ENCODE measurements at places on chromosomes 4 and X.

- no peak for DNase-seq
Measured at GRCh38 chr4:168273838-168274237, 44.7 kb downstream of the DDX60 start.

DNA sequence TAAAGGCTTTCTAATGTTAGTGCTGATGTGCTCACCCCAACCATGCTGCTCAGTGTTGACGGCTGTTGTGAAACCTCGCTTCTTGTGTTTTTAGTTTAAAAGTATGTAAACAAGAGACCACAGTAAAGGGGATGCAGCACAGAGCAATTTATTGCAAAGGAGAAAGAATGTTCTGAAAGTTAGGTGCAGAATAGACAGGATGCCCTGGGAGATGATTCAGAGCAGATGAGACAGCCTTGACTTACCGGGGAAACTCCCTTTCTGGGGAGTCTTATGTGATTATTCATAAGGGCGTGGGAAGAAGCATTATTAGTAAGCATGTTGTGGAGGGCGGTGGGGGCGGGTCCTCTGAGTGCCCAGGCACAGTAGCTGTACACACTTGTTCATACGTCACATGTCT lies 47.7 kb downstream of the EVC start:
- DNase-seq, result no peak

GRCh38 chrX:17007134-17007768 lies 60.8 kb downstream of the REPS2 start:
- DNase-seq, result no peak

GRCh38 chrX:17860179-17860780 lies 818 bp downstream of the RAI2 start:
- DNase-seq, result no peak

- DNase-seq, result no peak
Measured at GRCh38 chr4:65923616-65924015, 253.3 kb upstream of the EPHA5 start.

GRCh38 chr4:170093973-170094535 lies 4.3 kb upstream of the AADAT start:
- DNase-seq, result no peak

DNA sequence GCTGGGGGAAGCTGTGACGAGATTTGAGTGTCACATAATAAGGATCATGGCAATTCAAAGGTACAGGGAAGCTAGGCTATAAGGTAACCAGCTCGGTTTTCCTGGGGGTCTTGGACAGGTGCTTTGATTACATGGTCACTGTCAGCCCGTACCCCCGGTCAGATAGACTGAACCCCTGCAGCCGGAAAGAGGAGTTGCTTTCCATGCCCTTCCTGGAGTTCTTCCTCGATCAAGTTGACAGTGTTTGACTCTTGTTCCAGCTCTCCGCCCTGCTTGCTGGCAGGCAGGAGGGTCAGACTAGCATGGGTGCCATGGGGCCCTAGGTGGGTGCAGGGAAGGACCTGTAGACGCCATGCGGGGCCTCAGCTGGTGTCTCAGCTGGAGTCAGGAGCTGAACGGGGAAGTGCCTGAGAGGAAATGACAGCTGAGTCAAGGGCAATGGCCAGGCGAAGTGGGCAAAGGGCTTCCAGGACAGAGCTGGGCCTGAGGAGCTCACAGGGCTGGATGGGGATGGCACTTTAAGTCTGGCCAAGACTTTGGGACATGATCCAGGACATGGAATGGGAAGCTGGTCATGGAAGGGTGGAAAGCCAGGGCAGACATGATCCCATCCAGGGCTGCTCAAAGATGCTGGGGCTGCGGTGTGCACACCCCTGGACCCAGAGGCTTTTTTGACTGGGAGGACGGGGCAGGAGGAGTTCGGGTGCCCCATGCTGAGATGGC lies 1.6 kb downstream of the TMEM187 start:
- DNase-seq, result no peak

DNA sequence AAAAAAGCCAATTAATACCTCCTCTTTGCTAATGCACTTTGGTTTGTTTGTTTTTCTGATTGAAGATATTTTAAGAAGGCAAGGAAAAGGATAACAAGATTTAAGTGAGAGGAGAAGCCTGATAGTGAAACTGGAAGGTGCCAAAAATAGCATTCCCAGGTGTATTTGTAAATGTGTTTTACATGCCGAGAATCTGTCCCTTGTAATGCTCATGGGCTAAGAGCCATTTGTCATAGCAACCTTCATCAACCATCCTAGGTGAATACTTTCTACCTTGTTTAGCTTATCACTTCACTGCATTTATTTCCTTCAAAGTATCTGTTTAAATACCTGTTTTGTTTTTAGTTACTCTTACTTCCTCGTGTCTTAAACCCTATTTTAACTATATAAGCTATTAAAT lies 127.8 kb downstream of the KCTD8 start:
- DNase-seq, result no peak

GRCh38 chr4:167873496-167873895 lies 218.8 kb upstream of the ANXA10 start:
- no peak for DNase-seq

GRCh38 chr4:86032476-86033022 lies 327.3 kb downstream of the MAPK10 start:
- DNase-seq, result no peak

GRCh38 chr4:87716371-87717265 lies 66.5 kb downstream of the DMP1 start:
- DNase-seq, result no peak

- no peak for DNase-seq
Measured at GRCh38 chr4:121072224-121073003, at the start of gene NDNF. TSS of gene NDNF (minus strand) at chr4:121072535. CDS start at chr4:121045837, 26,698 bp downstream.

GRCh38 chr4:165740911-165741310 lies 132.1 kb upstream of the TLL1 start:
- no peak for DNase-seq

DNA sequence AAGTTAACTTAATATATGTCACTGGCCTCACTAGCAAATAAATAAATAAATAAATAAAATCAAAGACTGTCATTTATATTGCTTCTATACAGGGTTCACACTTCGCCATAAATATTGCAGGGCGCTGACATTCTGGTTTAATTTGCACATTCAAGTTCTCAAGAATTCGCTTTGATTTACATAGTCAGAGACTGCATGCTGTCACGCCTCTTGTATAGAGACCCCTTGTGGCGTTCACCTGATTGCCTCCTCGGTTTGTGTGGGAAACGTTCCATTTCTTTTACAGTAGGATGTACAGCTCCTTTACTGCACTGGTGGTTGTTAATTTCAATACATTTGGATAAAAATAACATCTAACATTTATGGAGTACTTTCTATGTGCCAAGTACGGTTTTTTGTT lies 71.3 kb upstream of the ADGRG2 start:
- no peak for DNase-seq

GRCh38 chr4:110681381-110681780 lies 58.5 kb upstream of the PITX2 start:
- no peak for DNase-seq

DNA sequence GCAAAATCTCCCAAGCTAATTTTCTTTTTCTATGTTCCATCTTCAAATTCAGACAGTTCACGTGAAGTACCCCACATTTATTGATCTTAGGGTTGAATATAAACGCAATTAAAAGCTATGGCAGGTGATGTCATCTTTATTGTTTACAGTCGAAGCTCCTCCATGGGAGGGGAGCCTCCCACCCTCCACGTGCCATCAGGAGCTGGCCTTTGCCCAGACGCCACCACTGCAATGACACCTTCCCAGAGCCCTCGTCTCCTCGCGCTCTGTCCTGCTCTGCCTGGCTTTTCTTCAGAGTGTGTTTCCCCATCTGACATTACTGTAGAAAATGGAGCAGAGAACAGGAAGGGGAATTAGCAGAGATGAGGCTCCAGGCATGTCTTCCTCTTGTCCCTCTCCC lies 18.8 kb upstream of the CYP4V2 start:
- DNase-seq, result no peak

- no peak for DNase-seq
Measured at GRCh38 chr4:88976775-88977035, 80.3 kb downstream of the FAM13A start.

GRCh38 chrX:124125471-124125870 lies 164.0 kb downstream of the STAG2 start:
- DNase-seq, result no peak

DNA sequence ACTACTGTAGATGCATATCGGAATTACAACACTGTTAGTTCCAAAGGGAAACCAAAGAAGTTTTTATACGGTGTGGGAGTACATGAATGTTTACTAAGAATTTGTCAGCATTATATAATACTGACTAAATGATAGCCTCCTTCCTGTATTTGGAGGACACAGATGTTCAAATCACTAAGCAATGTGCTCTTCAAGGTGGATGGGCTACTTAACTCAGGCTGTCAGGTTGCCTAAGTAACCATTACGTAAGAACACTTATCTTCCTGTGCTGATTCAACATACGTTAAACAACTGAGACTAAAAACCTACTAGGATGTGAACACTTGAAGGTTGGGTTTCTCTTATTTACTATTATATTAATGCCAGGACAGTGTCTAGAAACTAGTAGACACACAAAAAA lies 81.9 kb upstream of the HPGD start:
- DNase-seq, result no peak

- DNase-seq, result no peak
Measured at GRCh38 chr4:122912810-122913575, 9.4 kb downstream of the NUDT6 start.

DNA sequence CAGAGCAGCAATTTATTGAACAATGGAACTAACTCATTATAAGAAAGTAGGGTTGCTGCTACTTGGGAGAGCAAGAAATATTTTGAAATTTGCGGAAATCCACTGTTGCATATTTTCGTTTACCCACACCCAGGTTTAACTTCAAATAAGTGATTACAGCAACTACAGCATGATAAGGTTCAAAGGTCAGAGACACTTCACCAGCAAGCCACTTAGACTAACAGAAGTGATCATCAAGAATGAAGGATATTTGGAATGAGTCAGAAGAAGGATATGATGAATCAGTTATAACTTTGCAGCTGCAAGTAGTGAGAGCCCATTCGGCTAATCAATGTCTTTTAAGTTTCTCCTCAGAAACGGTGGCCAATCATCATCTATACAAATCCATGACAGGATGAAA lies 199.3 kb downstream of the TMA16 start:
- DNase-seq, result no peak

DNA sequence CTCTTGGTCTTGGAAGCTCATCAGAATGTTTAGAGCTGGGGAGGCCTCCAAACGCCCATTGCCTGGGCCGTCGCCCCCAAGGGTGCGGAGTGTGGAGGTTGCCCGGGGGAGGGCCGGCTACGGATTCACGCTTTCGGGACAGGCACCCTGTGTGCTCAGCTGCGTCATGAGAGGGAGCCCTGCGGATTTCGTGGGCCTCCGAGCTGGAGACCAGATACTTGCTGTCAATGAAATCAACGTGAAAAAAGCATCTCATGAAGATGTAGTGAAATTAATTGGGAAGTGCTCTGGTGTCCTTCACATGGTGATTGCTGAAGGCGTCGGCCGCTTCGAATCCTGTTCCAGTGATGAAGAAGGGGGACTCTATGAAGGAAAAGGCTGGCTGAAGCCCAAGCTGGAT lies 23.3 kb downstream of the RGS12 start:
- DNase-seq, result no peak

- DNase-seq, result no peak
Measured at GRCh38 chr4:184848510-184848909, 22.7 kb upstream of the ACSL1 start.

GRCh38 chrX:133323431-133323830 lies 91.9 kb downstream of the GPC4 start:
- no peak for DNase-seq

GRCh38 chr4:90254357-90254756 lies 127.2 kb downstream of the CCSER1 start:
- no peak for DNase-seq

DNA sequence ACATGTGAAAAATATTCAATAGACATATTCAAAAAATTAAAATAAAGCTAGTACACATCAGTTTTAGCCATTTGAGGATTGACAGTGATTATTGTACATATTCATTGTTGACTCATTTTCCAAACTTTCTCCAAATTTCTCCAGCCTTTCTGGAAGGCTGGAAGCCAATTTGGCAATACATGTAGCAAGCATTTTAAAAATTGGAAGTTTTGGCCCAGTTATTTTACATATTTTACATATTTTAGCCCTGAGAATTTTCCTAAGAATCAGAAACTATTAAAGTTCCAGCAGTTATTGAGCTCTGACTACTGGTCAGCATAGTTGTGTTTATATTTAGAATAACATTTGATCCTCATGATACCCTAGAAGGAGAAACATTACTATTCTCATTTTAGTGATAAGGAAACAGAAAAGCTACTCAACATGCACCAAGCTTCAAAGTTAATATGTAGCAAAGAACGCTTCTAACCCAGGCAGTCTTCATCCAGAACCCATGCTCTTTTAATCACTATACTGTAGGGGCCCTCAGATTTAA lies 3.2 kb downstream of the CABS1 start:
- no peak for DNase-seq

GRCh38 chr4:101282076-101282844 lies 65.1 kb downstream of the PPP3CA start:
- DNase-seq, result no peak

- DNase-seq, result no peak
Measured at GRCh38 chrX:41087201-41087600, 2.0 kb downstream of the USP9X start.

DNA sequence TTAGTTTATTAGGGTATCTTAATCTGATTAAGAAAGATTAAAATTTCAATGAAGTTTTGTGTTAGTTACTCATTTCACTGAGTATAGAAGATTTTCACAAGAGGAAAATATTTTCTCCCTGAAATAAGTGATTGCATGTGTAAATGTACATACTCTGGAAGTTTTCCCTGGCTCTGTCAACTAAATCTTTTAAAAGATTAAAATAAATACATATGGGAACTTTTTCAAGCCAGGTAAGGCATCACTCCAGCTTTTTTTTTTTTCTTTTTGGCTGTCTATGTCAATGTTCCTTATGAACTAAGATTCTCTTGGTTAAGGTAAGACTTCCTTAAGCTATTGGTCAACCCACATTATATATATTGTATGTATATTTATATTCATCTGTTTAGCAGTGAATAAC lies 117.6 kb downstream of the CBR4 start:
- DNase-seq, result no peak

DNA sequence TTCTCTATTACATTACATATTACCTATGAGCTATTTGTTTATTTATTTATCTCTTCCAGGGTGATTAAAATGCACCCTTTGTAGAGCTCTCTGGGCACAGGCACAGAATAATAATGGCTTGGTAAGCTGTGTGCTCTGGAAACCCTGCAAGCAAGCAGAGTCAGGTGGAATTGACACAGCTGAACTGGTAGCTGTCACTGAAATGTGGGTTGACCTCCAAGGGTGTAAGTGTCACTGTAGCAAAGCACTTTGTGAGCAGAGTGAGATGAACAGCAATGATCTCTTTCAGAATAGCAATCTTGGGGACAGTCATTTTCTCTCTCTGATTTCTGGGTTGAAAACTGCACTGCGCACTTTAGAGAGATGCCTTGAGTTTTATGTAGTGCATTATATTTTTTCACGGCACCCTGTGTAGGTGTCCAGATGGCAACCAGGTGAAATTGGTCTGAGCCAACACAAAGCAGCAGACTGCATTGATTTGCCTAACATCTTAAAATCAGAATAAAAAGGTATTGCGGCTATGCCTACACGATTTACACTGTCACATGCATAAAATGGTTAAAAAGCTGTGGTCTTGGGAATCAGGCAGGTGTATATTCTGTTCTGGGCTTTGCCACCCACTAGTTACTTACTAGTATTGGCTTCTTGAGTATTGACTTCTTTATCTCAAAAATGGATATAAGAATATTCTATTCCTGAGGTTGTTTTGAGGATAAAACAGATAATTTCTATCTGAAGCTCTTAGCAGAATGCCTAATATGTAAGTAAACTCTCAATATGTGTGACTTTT lies 450.3 kb downstream of the RAPGEF2 start:
- DNase-seq, result no peak

Measured in activated T-helper 1 cell treated with anti-CD3 and anti-CD28 coated beads, Interleukin-2, amount 50 U/mL, for 16 hours (primary cell).